ENCODE measurements at places on chromosomes 1 and 21. TPM values are rescaled to one million over a fixed set of nuclear protein-coding genes. Genes with fewer than 3 reads are reported as not detected.

Gene ITGB2
- total RNA-seq: 20.8 TPM

Gene LYPD8
- total RNA-seq: not detected

Gene HSD11B1
- 1.2 TPM for total RNA-seq

Gene LEFTY1
- 0.79 TPM for total RNA-seq

Gene UBL4B
- not detected for total RNA-seq

Gene RAB25
- 11.9 TPM for total RNA-seq

Gene GPR52
- total RNA-seq: 4.4 TPM

DNA sequence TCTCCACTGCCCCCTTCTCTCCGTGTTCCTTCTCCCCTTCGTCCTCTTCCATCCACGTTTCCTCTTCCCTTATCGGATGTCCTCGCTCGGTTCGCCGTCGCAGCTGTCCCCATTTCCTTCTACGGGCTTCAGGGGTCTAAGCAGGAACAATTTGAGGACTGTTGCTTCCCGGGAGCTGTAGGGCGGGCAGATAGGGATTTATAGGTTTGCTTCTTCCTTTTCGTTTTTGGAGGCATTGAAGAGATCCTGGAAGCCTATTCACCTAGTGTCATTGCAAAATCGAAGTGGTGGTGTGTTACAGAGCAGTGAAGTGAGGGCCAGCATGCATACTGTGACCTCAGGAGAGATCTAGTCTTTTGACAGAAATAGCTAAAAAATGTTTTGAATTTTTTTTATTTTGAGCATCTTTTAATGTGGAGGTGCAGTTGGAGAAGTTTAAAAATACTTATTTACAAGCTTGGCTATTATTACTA lies 897 bp downstream of the ZYG11B start:
- no peak for DNase-seq

GRCh38 chr1:245710961-245711903 lies 556.4 kb downstream of the KIF26B start:
- no peak for DNase-seq

DNA sequence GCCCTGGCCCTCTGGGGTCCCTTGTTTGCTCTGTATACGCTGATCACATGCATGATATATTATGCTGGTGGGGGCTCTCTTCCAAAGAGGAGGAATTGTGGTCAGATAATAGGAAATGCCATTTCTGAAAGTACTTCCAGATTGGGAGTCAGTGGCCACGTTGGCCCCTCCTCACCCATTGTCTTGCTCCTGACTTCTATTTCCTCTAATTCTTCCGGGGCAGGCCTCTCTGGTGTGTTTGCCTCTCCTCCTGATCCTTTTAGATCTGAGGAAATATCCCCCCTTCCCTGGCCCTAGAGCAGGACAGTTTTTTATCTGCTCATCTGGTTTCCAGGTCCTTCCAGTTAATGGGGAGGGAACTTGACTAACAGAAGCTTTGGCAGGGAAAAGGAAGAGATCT lies 2.9 kb downstream of the VANGL2 start:
- no peak for DNase-seq

DNA sequence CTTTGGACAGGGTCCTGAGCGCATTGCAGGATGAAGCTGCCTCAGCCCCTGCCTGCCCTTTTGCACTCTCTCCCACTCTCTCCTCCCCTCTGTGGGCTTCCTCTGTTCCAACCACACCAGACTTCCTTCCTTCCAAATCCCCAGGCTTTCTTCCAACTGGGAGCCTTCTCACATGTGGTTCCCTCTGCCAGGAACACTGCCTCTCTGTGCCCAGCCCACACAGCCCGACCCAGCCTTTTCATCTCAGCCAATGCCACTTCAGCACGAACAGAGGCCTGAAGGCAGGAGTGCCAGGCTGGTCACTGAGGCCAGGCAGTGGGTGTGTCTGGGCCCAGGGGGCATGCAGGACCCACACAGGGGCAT lies 5.9 kb downstream of the SELENON start:
- no peak for DNase-seq

DNA sequence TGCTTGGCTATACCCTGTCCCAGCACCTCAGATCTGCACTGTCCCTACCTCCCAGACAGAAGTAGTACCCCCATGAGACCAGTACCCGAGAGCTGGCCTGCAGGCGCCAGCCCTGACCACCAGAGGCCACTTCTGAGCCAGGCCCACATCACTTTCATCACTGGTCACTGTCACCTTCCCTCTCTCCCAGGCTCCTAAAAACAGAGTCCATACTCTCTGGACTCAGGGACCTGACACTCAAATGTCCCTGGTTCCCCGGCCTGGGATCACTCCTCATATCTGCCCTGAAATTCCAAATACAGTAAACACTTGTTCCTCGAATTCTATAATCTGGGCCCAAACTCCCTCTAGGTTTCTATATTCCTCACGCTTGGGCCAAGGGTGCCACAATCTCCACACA lies 18.7 kb downstream of the TMEM53 start:
- DNase-seq: no peak

DNA sequence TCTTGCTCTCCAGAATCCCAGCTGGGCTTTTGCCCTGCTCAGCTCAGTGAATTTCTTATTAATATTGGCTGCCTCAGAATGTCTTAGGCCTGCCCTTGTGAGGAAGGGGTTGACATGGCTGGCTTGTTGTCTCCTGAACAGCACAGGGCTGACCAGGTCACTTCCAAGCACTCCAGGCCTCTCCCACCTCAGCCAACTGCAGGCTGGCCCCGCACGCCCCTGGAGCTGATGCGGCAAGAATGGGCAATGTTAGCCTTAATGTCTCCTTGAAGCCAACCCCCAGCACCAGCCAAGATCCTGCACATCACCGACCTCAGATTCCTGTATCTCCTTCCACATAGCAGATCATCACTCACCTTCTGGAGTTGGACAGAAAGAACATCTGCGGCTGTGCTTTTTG lies 598.6 kb downstream of the AJAP1 start:
- DNase-seq: no peak

GRCh38 chr1:167689567-167689920 lies 32.2 kb upstream of the MPZL1 start:
- no peak for DNase-seq

DNA sequence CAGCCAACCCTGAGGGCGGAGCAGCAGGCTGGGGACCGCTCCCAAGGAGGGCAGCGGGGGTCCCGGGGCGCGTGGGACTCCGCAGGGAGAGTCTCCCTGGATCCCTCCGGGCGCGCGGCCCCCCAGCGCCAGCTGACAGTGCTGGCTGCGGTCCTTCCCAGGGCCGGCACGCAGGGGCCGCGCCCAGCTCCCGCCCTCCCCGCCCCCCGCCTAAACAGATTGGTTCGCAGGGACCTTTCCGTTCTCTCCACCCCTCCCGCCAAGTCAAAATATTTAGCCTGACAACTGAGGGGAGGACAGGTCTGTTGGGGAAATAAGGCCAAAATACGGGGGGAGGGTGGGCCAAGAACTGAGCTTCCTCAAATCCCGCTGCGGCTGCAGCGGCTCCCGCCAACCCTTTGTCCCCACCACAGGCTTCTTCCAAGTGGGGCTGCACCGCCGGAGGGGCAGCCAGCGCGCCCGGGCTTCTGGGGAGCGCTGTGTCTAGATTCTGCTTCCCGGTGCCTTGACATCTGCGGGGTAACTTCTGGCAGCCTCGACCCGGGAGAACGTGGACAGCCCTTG lies at the start of gene INSRR:
Gene INSRR, minus strand, starts transcription at position 159 of the 564 bp plus-strand sequence. CDS start 496 bp downstream, outside the sequence.
- DNase-seq: no peak

DNA sequence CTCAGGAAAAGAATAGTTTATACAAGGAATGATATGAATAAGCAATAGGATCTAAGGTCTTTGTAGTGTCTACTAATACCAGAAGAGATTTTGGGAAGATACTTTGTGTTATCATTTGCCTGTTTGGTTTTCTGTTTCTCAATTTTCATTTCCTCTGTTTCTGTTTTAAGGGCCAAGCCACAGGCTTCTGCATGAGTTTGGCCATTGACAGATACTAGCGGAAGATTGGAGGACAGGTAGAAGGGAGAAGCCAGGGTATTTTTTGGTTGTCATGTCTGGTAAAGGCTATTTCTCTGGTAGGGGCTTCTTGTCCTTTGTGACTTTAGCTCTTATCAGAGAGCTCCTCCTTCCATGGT lies 51.4 kb downstream of the HS2ST1 start:
- no peak for DNase-seq

GRCh38 chr1:107840725-107841124 lies 124.3 kb downstream of the VAV3 start:
- DNase-seq: no peak

GRCh38 chr1:30354410-30354809 lies 369.0 kb downstream of the MATN1 start:
- DNase-seq: no peak

DNA sequence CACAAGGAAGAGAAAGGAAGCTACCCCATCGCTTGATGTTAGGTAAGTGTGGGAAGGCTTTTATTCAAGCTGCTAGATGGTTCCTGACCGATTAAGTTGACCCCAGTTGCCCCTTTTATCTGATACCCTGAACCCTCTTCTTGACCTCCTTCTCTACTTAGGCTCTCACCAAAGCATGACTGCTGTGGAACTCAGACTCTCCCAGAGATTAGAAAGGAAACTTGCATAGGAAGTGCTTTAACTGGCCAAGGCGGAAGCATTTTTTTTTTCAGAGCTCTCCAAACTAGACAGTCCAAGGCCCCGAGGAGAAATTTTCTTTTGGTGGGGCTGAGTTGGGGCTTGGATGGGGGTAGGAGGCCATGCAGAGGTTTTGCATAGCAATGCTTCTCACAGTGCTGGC lies 101.3 kb upstream of the USP24 start:
- no peak for DNase-seq

GRCh38 chr21:30831194-30831765 lies 1.7 kb upstream of the KRTAP7-1 start:
- DNase-seq: no peak

DNA sequence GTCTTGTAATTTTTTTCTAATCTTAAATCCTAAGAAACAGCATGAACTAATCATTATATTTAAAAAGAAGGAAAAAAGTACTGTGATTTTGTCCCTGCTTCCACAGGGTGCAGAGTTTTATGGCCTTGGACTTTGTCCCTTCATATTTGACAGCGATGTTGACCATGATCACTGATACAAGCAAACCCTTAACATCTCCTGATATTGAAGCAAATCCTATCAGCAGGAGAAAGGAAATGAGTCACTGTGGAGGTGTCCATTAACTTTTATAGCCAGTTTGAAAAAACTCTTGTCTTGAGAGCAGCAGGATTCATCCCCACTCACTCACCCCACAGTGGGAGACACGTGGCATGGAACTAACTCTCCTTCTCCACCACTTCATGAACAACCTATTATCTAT lies 5.1 kb upstream of the REG4 start:
- no peak for DNase-seq

GRCh38 chr21:45423968-45424853 lies 19.2 kb downstream of the COL18A1 start:
- no peak for DNase-seq

GRCh38 chr1:115740811-115741210 lies 27.7 kb downstream of the CASQ2 start:
- DNase-seq: no peak

- DNase-seq: no peak
These were observed 64.1 kb downstream of the BACE2 start for GRCh38 chr21:41232013-41232412.
